ENCODE measurements at places on chromosomes 2 and 18. TPM values are rescaled to one million over a fixed set of nuclear protein-coding genes. Genes with fewer than 3 reads are reported as not detected.

The CAVIN2 gene
- total RNA-seq: 5.5 TPM

DNA sequence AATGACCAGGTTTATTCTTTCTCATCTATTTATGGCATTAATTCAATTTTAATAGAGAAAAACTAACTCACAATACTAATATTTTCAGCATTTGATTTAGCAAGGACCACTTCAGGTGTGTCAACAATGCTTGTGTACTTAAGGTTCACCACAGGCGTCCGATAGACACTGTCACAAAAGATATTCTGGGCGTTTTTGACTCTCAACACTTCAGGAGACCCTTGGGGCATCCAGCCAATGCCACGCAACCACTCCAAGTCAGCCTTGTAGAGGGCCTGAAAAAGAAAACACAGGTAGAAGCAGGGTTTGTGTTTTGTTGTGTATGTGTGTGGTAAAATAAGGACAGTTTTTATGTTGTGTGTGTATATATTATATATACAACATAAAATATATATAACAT is 158.2 kb downstream of the NEB start:
- H3K4me1 ChIP-seq: no peaks in the 10 kb centered on the region
- no peak overlapping the region for H3K4me3 ChIP-seq
- H3K27ac ChIP-seq: no peak overlapping the region
- no peaks in the 10 kb centered on the region for H3K36me3 ChIP-seq
- no peaks in the 10 kb centered on the region for H3K27me3 ChIP-seq

The CFAP65 gene
- total RNA-seq: 0.05 TPM

The ANKRD30BL gene
- not detected for total RNA-seq

The PTH2R gene
- total RNA-seq: not detected

- no peaks in the 10 kb centered on the region for H3K4me1 ChIP-seq
- H3K36me3 ChIP-seq: no peaks in the 10 kb centered on the region
- H3K27me3 ChIP-seq: no peaks in the 10 kb centered on the region
These were observed 488.8 kb downstream of the PARD3B start for GRCh38 chr2:205034034-205034433.

The KCNK3 gene
- total RNA-seq: 1.2 TPM

- H3K4me1 ChIP-seq: no peaks in the 10 kb centered on the region
- H3K27ac ChIP-seq: no peak overlapping the region
These were observed 35.6 kb upstream of the SPAG16 start for GRCh38 chr2:213248637-213249036.

GRCh38 chr2:103430191-103430590 is 668.4 kb downstream of the TMEM182 start:
- H3K4me1 ChIP-seq: no peaks in the 10 kb centered on the region
- DNase-seq: no peak
- no peaks in the 10 kb centered on the region for H3K36me3 ChIP-seq
- H3K27me3 ChIP-seq: no peaks in the 10 kb centered on the region
- H3K27ac ChIP-seq: no peak overlapping the region
- H3K4me3 ChIP-seq: no peak overlapping the region

The CAPG gene
- total RNA-seq: 102 TPM

- no peak overlapping the region for H3K4me3 ChIP-seq
- H3K27me3 ChIP-seq: no peaks in the 10 kb centered on the region
- DNase-seq: no peak
- H3K27ac ChIP-seq: no peak overlapping the region
- no peaks in the 10 kb centered on the region for H3K4me1 ChIP-seq
- H3K36me3 ChIP-seq: no peaks in the 10 kb centered on the region
These were observed 34.5 kb upstream of the TMEM87B start for GRCh38 chr2:112020561-112020960.

GRCh38 chr2:38277245-38278116 is 99.6 kb downstream of the ATL2 start:
- H3K27me3 ChIP-seq: no peaks in the 10 kb centered on the region
- DNase-seq: no peak
- H3K36me3 ChIP-seq: no peaks in the 10 kb centered on the region
- no peak overlapping the region for H3K4me3 ChIP-seq

The PHLPP1 gene
- total RNA-seq: 22.1 TPM

DNA sequence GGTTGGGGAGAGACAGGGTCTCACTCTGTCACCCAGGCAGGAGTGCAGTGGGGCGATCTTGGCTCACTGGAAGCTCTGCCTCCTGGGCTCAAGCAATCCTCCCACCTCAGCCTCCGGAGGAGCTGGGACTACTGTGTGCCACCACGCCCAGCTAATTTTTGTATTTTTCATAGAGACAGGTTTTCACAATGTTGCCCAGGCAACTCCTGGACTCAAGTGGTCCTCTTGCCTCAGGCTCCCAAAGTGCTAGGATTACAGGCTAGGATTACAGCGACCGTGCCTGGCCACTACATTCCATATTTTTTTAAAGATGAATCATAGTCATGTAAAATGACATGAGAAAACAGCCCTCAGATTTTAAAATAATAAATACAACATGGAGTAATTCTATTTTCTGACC is 32.3 kb downstream of the CWC22 start:
- no peaks in the 10 kb centered on the region for H3K36me3 ChIP-seq
- no peaks in the 10 kb centered on the region for H3K4me1 ChIP-seq
- H3K27ac ChIP-seq: no peak overlapping the region

The KLF7 gene
- 12.9 TPM for total RNA-seq

Data from colonic mucosa (tissue), 4 donors.